ENCODE measurements at places on chromosomes 11 and 22.

DNA sequence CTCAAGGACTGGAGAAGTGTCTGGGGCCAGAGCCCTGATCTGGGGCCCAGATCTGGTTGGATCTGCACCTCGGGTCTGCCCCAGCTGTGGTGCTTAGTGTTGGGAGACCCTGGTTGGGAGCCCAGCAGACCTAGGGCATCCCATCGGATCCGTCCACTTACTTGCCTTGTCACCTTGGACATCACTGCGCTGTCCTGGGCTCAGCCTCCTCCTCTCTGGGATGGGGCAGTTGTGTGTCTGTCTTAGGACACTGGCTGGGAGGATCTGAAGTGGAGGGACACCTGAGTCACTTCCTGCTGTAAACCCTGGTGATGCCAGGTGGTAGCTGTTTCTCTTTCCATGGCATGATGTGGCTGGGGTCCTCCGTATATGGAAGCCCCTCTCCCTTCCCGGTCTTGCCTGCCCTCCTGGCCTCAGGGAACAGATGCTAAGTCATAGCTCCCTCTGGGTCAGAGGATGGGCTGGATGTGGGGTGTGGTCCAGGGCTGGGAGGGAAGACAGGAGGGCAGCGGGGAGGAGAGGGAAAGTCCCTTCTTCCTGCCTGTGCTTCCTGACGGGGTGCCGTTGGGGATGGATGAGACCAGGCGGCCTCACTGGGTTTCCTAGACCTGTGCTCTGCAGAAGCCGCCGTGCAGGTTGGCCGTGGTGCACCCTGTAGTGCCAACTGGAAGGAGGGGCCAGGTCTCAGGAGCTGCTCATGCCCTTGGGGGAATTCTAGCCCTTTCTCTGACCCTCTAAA, 12.1 kb upstream of the OMP start:
- DNase-seq, result no peak

GRCh38 chr11:70135625-70136059, 57.5 kb downstream of the ANO1 start:
- DNase-seq, result no peak

DNA sequence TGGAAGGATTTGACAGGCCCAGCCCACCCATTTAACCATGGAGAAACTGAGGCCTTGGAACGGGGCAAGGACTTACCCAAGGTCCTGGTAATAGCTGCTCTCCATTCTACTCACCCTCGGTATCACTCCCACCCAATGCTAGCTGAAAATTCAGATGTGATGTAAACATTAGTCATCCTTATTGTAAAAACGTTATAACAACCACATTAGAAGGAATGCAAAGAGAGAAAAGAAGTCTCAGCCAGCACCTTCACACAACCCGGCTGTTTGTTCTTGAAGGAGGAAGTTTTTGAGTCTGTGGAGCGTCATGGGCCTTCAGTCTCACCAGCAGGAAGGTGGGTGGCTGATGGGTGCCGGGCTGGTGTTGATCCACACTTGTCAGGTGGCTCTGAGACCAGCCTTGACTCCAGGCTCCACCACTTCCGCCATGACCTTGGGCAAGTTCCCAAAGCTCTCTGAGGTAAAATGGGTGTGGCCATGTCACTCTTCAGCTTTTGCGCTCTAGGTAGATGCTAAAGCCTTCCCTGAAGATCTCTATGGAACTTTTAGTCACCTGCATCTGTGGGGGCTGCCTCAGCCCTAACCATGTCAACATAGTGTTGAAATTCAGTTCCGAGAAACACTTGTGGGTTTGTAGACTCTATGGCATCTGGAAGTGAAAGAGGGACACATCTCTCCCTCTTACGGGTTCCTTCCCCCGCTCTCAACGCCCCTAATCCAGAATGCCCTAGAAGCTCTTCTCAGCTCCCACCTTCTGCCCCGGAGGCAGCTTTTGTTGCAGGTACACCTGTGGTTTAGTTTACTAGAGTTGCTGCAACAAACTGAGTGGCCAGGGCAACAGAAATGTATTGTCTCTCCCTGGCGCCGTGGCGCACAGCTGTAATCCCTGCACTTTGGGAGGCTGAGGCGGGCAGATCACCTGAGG, 14.8 kb downstream of the CD6 start:
- no peak for DNase-seq

- no peak for DNase-seq
Observed at GRCh38 chr11:120858740-120859139, 165.2 kb upstream of the TBCEL start.

- no peak for DNase-seq
Observed at GRCh38 chr22:19352766-19353165, 61.2 kb upstream of the CLTCL1 start.

GRCh38 chr11:92222701-92223100, 1.9 kb upstream of the FAT3 start:
- DNase-seq, result peak; percentile 67

- DNase-seq, result no peak
Observed at GRCh38 chr11:57424792-57425564, 1.9 kb downstream of the SLC43A3 start.

DNA sequence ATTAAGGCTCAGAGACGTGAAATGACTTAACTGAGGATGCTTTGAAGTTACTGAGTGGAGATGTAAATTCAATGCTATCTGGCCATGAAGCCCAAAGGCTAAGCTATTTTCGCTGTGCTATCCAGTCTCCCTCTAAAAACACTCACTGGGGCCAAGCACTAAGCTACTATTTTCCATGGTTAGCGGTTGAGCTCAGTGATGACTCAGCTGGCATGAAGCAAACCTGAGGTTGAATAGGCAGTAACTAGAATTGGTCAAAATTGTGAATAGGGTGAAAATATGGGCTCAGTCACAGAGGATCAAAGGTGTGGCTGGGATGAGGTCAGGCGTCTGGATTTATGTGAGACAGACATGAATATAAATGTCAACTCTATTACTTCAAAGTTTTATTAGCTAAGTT, 564.2 kb upstream of the KIRREL3 start:
- no peak for DNase-seq
